ENCODE measurements at places on chromosomes 2 and 18.

DNA sequence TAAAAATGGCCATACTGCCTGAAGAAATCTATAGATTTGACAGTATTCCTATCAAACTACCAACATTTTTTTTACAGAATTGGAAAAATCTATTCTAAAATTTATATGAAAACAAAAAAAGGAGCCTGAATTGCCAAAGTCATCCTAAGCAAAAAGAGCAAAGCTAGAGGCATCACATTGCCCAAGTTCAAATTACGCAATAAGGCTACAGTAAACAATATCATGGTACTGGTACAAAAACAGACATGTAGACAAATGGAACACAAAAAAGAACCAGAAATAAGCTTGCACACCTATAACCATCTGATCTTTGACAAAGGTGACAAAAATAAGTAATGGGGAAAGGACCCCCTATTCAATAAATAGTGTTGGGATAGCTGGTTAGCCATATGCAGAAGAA is 50.2 kb upstream of the THSD7B start:
- DNase-seq: no peak

- DNase-seq: no peak
Observed at GRCh38 chr2:143193121-143193520, 63.9 kb downstream of the ARHGAP15 start.

GRCh38 chr2:163347982-163348856 is 387.6 kb downstream of the FIGN start:
- DNase-seq: no peak

- peak; percentile 71 for DNase-seq
Observed at GRCh38 chr2:97699765-97700444, 13.5 kb upstream of the ZAP70 start.

- no peak for DNase-seq
Observed at GRCh38 chr18:3916082-3916481, 466.1 kb downstream of the TGIF1 start.

DNA sequence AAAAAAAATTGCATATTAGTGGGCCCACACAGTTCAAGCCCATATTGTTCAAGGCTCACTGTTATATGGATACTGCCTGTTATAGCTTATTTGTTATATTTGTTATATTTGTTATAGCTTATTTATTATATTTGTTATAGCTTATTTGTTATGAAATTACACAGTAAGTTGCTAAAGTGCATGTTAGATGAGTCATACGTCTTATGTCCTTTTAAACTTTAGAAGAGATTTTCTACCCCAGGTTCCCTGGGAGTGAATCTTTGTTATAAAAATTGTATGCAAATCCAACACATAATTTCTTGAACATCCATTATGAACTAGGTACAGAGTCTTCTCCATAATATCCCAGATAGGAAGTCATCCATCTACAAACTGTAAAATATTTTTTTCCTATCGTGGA is 22.1 kb downstream of the HTR2B start:
- DNase-seq: no peak

DNA sequence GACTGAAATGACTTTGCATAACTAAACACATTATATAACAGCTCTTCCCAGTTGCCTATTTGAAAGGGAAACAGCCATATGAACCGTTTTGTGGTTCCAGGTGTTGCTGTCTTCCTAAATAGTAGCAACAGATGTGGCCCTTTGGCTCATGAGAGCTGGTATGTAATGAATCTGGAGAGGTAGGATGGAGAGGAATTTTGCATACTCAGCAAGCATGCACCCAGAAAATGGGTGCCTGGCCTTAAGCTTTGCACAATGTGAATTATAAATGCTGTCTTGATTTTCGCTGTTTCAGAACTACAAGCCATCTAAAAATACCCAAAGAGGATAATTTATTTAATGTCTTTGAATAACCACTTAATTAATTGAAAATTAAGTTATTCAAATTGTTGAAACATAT is 15.6 kb upstream of the ERBB4 start:
- DNase-seq: no peak

DNA sequence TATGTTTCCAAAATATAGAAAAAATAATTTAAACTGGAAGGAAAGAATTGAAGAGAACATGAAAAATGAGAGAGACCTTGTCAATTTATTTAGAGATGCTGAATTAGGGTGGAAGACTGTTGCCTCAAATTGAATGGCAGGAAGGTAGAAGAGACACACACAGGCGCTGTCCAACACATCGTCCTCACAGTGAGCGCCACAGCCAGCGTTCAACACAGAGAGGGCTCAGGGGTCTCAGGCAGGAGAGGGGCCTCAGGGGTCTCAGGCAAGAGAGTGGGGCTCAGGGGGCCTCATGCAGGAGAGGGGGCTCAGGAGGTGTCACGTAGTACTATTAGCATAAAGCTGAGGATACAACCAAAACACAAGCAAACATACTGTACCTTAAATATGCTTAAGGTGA is 65.7 kb downstream of the TMEM18 start:
- DNase-seq: no peak

DNA sequence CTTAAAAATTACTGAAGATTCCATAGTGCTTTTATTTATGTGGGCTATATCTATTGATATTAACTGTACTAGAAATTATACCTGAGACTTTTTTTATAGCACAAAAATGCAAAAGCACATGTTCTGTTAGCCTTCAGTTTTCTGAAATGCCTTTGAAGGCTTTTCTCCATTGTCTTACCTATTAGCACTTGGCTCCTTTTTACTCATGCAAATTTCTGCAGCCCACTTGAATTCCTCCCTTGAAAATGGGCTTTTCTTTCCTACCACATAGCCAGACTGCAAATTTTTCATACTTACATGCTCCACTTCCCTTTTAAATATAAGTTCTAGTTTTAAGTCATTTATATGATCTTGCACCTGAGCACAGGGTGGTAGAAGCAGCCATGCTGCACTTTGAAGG is 453.0 kb upstream of the TRIB2 start:
- no peak for DNase-seq

GRCh38 chr18:32730068-32730467 is 42.8 kb downstream of the KLHL14 start:
- DNase-seq: no peak

DNA sequence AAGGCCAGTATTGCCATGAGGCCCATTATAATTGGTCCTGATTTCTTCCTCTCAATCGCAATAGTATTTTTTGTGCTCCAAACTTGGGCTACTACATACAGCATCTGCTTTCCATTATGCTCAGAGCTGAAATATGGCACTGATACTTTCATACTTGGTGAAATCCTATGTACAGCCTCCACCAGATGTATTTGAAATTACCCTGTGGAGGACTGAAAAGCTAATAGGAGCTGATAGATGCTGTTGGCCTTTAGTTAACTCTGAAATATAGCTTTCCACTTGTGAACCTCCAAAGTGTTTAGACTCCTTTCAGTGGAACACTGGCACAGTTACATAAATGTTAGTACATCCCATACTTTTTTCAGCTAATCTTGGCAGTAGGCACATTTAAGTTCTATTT is 205.7 kb downstream of the NEDD4L start:
- no peak for DNase-seq

GRCh38 chr2:5939553-5939952 is 247.4 kb downstream of the SOX11 start:
- DNase-seq: no peak

DNA sequence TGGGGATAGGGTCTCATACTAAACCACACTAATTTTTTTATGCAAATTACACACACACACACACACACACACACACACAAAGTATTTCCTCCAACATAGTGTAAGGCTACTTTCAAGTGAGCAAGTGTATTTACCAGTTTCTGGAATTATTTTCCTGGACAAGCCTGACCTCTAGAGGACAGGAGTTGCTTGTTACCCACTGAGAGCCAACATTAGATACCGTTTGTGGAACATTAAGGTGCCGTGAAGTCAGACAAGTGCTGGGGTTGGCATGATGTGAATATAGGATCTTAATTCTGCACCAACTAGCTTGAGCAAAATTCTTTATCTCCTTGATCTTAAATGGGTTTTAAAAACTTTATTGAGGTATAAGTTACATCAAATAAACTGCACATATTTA is 39.3 kb upstream of the SERPINB2 start:
- no peak for DNase-seq

DNA sequence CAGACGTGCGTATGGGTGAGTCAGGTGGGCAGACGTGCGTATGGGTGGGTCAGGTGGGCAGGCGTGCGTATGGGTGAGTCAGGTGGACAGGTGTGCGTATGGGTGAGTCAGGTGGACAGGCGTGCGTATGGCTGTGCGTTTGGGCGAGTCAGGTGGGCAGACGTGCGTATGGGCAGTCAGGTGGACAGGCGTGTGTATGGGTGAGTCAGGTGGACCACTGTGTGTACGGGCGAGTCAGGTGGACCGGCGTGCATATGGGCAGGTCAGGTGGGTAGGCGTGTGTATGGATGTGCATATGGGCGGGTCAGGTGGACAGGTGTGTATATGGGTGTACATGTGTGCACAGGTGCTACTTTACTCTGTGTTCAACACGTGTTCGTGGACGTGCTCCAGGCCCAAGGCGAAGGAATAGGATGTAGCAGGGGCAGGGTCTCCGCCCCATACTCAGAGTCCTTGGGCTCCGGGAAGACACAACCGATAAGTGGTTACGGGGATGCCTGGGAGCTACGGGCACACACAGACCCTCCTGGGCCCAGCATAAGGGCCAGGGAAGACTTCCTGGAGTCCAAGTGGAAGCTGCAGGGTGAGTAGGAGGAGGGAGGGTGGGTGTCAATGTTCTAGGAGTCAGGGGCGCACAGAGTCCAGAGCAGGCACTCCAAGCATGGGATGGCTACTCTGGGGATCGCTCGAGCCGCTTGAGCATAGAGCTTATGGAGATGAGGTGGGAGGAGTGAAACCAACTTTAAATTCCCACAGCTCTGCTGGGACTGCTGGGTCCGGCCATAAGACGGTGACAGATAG is 27.1 kb upstream of the KLF11 start:
- DNase-seq: no peak

DNA sequence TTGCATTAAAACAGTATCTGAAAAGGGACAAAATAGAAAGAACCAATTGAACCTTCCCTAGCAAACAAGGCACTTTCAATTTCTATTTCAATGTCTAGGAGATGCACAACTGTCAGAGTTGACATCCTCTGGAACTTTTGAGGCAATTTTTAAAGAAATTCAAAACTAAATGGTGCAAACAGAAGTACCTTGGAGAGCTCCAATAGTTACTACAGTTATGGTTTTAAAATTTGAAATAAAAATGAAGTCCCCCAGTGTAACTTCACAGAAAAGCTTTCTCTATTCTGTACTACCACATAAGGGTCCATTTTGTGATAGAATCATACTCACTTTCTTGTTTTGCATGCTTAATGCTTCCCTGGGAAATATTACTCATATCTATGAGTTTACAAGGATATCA is 162.1 kb downstream of the KCNH7 start:
- no peak for DNase-seq

DNA sequence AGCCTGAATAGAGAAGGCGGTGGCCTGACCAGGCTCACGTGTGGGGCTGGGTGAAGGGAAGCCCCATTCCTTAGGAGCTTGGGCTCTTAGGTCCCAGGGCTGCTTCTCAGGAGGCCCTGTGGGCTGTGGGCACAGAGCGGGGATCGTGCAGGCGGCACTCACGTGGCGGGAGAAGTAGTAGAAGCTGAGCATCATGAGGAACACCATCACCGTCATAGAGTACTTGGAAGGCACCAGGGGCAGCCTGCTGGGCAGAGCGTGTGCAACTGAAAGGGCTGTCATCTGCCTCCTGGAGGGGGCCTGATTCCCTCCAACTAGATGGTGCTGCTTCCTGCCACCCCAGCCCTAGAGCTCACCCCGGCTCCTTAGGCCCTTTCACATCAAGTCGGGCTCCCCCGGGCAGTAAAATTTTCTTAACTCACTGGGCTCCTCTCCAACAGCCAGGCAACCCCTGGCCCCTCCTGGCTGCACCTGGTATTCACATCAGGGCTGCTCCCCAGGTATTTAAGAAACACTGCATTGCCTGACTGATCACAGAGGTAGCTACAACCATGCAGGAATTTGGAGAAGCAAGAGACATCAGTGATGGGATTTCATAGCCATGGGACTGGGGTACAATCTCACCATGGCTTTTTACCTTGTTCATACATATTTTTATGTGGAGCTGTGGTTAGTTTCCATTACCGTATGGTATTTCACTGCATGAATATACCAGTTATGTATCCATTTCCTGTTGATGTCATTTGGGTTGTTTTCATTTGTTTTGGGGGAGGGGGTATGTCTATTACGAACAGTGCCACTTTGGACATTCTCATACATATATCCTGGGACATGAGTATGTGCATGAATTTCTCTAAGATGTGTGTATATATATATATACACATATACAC is 32.9 kb downstream of the CENPO start:
- DNase-seq: no peak

DNA sequence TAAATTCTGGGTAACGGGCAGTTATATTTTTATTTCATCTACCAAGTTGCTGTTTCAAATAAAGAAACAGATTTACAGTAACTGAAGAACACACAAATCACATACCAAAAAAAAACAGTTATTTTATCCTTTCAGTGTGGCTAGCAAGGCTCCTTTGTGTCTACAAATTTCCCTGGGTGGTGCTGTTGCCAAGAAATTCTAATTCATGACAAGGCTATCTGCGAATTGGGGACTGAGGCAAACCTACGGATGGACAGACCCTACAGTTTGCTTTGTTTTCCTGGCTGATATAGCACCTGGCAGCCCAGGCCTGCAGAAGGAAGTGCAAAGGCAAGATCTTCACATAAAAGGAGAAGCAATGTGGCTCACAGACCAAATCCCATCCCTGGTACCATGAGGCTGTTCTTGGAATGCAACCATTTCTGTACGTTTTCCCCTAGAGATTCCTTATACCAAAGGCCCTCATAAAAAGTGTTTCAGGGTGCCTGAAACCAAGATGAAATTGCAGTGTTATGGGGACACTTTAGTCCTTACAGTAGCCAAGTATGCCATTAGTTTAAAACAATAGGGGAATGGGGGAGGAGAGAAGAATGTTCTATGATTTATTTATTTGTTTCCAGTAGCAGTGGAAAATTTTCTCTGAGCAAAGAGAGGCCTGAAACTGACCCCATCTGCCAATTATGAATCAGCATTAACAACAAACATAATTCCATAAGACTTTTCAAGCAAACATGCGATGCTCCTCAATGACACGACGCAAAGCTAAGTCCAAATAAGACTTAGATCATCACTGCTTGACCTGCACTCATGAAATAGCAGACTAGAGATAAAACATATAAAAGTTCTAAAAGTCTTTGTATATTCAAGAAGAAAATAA is 4.3 kb downstream of the KLF7 start:
- no peak for DNase-seq

- no peak for DNase-seq
Observed at GRCh38 chr2:235827585-235827992, 333.7 kb downstream of the AGAP1 start.

GRCh38 chr2:52405980-52406379 is 1361.6 kb upstream of the CHAC2 start:
- no peak for DNase-seq

GRCh38 chr2:20514596-20515269 is 67.9 kb downstream of the RHOB start:
- DNase-seq: no peak
